HEK293T (cell line): ENCODE measurements at places on chromosomes 11 and 22.

GRCh38 chr22:19085233-19085718, 36.9 kb downstream of the DGCR2 start:
- DNase-seq = peak; percentile 62

DNA sequence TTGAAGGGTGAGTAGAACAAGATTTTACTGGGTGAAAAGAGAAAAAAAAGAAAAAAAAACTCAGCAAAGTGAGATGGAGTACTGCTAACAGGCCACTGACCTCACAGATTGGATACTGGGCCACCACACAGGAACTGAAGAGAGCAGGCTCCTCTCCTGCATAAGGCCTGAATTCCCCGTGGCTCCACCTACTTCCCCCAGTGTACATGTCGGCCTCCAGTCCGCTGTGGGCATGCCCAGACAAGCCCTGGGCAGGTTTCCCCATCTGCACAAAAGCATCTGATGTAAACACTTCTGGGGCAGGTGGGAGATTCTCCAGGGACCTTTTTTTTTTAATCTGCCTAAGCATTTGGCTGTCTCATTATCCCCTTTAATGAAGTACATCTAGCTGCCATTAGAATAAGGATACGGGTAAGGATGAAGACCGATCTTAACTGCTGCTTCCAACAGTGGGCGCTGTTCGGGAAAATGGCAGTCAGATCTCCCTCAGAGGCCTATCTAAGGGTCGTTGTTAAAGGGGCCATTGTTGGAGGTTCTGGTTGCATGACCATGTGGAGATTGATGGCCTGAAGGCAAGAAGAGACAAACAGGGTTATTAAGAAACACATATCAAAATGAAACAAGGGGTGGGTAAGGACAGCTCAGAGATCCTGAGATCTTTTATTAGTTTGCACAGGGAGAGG, 48.5 kb downstream of the MS4A13 start:
- DNase-seq = no peak

GRCh38 chr11:13308704-13309103, 31.1 kb downstream of the BMAL1 start:
- no peak for DNase-seq

DNA sequence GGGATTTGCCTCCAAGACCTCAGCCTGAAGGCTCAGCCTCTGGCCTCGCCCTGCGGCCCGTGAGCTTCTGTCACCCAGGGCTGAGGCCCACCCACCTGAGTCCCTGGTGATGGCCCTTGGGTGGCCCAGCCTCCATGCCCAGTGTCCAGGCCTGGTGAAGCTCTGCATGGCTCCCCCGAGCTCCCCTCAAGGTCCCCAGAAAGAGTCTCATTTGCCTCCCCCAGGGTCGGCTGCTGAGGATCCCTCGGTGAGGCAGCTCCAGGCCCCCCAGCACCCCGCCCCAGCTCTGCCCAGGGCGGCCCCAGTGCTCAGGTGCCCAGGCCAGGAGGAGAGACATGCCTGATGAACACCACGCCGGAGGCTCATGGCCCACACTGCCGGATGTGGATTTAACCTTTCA, 2.1 kb upstream of the TH start:
- no peak for DNase-seq

DNA sequence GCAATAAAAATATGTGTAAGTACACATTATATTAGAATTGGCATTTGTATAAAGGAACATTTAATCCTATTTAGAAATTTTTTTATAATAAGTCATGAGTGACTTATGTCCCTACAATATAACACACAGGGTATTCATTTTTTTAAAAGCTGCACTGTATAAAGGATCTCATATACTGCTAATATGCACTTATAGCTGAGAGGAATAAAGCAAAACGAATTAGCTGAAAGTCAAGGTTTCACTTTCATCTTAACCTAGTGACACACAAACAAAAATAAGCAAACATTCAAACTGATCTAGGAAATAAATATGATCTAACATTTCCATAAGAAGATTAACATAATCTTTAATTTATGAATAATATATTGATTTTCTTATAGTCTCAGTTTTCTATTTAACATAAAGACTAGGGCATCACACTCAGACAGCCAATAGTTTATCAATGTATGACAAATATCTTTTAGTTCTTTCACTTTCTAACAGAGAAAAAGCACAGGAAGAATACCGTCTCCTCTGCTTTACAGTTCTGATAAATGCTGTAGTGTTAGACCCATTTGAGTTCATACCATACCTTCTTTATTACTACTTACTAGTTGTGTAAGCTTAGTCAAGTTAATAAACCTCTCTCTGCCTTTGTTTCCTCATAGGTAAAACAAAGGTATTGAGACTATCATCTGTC, 42.9 kb downstream of the DCDC1 start:
- no peak for DNase-seq

DNA sequence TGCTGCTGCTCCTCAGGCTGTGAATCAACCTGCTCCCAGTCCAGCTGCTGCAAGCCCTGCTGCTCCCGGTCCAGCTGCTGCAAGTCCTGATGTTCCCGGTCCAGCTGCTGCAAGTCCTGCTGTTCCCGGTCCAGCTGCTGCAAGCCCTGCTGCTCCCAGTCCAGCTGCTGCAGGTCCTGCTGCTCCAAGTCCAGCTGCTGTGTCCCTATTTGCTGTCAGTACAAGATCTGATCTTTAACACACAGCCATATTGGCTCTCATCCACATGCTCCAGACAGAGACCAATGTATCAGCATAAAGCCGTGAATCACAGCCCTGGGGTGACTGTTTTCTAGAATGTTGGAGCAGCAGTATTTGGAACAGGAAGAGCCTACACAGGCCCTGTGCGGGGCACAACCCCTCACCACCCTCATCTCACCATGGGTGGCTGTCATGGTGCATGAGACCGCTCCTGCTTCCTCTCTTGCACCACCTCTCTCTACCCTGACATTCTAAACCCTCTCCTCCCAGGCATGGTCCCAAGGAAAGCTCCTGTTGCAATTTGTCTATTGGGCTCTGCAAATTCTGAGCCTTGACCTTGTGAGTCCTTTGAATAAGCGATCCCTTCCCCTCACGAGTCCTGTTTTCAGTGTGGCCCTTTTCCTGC, 3.5 kb downstream of the KRTAP5-10 start:
- DNase-seq = no peak

DNA sequence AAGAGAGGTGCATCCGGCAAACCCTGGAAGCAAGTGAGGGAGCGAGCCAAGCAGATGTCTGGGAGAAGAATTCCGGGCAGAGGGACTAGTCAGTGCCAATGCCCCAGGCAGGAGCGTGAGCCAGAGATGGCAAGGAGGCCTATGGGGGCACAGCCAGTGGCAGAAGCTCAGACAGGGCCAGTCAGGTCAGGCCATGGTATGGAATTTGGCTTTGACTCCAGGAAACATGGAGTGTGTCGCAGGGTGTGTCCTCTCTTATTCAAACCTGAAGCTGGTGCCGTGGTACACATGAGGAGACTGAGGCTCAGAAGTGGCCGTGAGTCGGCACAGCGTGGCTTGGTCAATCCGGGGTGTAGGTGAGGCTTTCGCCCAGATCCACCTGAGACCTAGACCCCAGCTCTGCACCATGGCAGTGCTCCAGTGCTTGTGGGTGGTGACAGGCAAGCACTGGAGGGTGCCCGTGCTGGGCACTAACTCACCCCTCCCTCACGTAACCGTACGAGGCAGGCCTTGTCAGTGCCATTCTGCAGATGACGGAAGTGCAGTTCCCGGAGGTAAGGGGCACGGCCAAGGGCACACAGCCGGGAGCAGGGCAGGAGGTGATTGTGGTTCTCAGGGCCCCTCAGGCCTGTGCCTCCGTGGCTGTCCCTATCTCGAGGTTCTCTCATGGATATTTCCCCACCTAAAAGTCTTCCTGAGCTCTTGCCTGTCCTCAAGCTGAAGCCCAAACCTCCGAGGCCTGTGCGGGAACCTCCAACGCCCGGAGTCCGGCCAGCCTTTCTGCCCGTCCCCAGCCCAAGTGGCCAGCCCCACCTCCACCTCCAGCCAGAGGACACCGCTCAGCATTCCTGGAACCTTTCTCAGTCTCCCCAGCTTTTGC, 10.6 kb upstream of the SPI1 start:
- DNase-seq = no peak

GRCh38 chr11:92658733-92659132, 310.7 kb upstream of the MTNR1B start:
- no peak for DNase-seq

DNA sequence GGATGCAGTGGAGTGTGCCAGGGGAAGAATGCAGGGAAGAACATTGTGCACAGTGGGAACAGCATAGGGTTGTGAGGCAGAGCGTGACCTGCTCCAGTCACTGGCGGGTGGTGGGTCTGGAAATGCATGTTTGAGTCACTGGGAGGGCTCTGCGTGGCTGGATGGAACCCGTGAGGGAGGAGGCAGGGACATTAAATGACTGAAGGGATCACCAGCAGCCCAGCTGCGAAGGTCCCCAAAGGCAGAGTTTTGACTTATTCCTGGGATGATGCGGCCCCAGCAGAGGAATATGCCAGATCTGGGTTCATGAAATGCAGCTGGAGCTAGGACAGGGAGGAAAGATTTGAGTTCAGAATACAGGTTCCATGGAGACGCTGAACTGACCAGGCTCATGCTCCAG, 104.0 kb upstream of the FGF3 start:
- no peak for DNase-seq

DNA sequence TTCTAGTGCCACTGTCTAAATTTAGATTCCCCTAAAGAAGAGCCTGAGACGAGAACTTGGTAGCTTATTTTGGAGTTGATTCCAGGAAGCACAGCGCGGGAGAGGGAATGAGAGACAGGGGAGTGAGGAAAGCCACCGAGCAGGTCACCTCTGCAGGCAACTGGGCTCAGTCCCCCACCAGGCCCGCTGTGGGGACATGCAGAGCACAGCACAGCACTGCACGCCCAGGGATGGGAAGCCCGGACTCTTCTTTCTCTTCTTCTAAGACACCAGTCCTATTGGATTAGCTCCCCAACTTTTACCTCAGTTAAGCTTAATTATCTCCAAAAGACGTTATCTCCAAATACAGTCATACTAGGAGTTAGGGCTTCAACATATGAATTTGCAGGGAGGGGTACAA, 28.7 kb downstream of the RBX1 start:
- DNase-seq = no peak

DNA sequence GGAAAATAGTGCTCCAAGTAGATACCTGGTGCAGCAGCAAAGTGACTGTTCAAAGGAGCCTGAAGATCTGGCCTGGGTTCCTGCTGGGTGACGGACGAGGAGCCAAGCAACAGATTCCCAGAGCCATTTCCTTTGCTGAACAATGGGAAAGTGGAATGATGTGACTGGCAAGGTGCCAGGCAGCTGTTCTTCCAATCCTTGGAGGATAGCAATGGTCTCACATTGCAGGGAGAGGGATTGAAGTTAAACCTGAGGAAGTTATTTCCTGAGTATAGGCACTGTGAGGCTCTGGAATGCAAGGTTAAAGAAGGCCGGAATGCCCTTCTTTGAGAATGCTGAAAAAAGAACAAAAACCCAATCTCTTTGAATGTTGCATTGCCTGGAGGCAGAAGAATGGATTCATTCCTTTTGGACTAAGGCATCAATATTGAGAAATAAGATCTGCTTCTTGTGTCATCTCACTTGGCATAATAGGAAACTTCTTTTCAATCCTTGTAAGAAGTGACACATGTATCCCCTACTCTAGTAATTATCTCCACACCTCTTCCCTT, 223.8 kb downstream of the BLID start:
- no peak for DNase-seq

DNA sequence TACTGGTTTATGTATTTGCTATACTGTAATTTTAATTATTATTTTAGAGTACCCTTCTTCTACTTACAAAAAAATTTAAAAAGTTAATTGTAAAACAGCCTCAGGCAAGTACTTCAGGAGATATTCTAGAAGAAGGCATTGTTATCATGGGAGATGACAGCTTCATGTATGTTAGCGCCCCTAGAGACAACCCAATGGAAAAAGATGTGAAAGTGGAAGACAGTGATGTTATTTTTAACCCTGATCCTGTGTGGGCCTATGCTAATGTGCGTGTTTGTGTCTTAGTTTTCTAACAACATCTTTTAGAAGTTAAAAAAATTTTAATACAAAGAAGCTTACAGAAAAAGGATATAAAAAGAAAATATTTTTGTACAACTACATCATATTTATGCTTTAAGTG, 205.0 kb downstream of the FAM76B start:
- no peak for DNase-seq

DNA sequence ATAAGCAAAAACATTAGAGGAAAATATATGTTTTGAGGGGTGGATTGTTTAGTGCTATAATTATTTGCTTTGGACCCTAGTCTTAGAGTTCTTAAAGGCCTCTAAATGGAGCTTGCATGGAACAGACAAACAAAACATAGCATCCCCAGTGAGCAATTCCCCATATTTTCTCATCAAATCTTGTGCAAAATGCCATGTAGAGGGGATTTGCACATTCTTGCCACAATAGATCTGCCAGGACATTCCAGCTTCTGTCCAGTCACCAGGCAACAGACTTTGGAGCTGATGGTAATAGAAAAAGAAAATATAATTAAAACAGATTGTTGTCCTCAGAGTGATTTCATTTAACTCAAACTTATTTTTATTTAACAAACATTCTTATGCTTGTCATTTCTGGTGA, 360.3 kb upstream of the PDGFD start:
- DNase-seq = no peak

DNA sequence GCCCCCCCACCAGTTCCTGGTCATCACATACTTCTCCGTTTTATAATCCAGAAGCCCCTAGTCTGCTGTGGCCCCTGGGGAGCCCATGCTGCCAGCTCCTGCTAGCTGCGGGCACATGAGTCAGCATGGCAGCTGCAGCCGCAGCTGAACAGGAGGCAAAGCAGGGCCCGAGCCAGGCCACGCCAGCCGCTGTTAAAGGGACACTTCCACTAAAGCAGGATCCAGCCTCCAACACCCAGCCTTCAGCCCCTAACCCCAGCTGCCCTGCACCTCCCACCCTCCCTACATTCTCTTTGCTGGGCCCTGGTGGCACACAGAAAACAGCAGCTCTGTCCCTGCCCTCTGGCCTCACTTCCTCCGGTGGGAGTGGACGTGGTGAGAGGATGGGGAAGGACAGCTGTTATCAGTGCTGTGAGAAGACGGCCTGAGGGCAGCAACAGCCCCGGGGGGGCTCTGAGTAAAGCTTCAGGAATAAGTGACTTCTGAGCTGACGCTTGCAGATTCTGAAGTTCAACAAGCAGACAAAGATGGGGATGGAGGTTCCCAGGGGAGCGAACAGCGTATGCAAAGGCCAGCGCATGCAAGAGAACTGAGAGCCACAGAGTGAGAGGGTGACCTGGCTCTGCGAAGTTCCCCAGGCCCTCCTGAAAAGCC, 688 bp upstream of the LRRC74B start:
- DNase-seq = no peak
